Stimulated activated CD4-positive, alpha-beta T cell treated with anti-CD3 and anti-CD28 coated beads, Interleukin-4, amount 100 ng/mL, for 48 hours (primary cell): ENCODE measurements at places on chromosomes 13 and 19.
A peak's percentile ranks its signal among the peaks of the same experiment; 100 is the strongest.

- DNase-seq, result no peak
Measured at GRCh38 chr13:24348797-24349515, 39.6 kb downstream of the C1QTNF9 start.

DNA sequence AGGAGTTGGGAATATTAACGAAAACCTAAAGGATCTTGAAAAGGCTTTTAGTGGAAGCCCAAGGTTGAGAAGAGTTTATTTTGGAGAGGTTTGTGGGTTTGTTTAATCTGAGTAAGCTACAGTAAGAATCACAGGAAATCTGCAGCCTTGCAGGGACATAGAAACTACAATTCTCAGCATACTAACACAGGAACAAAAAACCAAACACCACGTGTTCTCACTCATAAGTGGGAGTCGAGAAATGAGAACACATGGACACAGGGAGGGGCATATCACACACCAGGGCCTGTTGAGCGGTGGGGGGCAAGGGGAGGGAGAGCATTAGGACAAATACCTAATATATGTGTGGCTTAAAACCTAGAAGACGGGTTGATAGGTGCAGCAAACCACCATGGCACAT is 8.7 kb upstream of the SIAH3 start:
- no peak for DNase-seq

DNA sequence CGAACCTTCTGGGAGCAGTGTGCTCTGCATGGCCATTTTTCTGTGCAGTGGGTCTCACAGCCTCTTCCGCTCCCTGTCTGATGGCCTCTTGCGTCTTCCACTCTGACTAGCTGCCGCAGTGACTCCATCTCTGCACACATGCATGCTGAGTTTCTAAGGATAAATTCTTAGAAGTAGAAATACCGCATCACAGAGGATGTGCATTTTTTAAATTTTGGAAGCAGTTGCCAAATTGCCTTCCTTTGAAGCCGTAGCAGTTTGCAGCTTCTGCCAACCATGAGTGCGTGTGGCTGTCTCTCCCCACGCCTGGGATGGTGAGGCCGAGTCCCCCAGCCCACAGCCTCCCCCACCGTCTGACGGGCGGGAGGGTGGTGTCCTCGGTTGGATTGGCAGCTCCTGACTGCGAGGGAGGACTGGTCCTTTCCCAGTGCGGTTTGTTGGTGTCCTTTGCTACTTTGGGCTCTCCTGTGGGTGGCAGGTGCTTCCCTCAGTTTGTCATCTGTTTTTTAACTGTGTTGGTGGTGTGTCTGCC is 9.8 kb downstream of the FZR1 start:
- no peak for DNase-seq

GRCh38 chr13:44198826-44199225 is 174.8 kb upstream of the SERP2 start:
- DNase-seq, result no peak

DNA sequence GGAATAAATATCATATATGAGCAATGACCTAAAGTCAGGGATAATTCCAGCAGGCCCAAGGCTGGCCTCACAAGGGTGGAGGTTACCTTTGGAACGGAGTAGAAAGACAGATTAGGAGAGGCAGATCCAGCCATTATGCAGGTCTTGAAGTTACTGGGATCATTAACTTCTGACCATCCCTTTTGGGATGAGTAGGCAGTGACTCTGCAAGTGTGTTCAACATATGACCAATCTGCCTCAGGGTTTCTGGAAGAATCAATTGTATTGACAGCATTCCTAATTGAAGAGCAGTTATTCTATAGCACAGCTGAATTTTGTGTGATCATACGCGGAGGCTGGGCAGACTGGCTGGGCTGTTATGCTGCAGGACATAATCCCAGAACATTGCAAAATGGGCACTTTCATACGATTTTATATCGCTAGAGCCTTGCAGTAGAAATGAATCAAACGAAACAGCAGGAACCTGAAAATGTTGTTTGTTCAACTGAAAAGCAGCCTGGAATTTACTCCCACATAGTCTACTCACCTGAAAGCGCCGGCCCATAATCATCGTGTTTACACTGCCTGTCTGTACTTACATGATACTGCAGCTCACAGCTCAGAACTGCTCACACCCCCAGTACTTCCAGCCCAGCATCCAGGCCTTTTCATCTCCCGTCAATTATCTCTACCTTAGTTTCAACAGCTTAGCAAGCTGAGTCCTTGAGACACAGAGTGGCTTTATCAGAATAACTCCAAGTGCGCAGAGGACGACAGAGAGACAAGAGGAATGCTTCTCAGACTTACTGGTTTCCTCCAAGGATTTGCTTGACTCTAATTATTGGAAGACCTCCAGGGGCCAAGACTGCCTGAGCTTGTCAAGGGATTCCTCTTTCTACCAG is 556.1 kb downstream of the EFNB2 start:
- DNase-seq, result no peak

- DNase-seq, result no peak
Measured at GRCh38 chr19:38707512-38708114, 36.7 kb downstream of the CAPN12 start.

DNA sequence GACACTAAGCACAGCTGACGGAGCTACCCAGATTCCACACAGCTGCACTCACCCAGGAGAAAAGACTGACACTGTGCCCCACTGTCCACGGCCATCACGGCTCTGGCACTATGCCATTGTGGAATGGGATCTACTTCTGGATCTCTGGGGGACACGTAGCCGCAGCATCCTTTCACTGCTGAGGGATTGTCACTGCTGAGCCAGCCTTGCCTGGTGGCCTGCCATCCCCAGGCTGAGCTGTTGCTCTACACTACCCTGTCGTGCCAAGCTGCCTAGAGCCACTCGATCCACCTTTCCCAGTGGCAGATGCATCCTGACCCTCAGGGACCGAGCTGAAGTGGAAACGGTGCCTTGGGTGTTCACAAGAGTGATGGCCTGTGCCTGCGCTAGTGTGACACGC is 5.0 kb upstream of the LILRB5 start:
- no peak for DNase-seq

DNA sequence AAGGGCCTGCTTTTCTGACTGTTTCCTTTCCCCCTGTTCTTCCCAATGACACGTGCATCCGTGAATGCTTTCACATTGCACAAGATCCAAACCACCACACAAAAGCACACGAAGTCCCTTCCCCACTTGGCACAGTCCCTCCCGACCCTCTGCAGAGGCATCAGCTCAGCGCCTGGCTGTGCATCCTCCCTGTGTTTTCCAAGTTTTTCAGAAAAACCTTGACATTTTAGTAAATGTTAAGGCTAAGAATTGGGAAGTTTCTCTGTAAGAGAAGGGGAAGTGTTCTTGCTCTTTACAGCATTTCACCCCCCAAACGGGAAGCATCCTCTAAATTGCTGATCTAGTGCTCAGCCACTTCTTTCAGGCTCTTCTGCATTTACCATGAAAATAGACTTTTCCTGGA is 94.5 kb upstream of the TM9SF2 start:
- DNase-seq, result no peak

- DNase-seq, result peak; percentile 33
Measured at GRCh38 chr19:29724102-29724641, 9.1 kb upstream of the C19orf12 start.

DNA sequence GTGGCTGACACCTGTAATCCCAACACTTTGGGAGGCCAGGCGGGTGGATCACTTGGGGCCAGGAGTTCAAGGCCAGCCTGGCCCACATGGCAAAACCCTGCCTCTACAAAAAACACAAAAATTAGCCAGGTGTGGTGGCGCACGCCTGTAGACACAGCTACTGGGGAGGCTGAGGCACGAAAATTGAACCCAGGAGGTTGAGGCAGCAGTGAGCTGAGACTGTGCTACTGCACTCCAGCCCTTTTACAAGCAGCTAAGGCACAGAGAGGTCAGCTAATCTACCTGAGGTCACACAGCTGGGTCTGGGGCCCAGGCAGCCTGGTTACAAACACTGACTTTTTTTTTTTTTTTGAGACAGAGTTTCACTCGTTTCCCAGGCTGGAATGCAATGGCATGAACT is 27.2 kb downstream of the MED26 start:
- no peak for DNase-seq

- DNase-seq, result peak; percentile 77
Measured at GRCh38 chr19:12777217-12778016, 2.1 kb upstream of the HOOK2 start.

- no peak for DNase-seq
Measured at GRCh38 chr13:65605396-65605795, 1624.7 kb downstream of the PCDH9 start.

- DNase-seq, result peak; percentile 46
Measured at GRCh38 chr19:11530432-11530831, 1.5 kb upstream of the ECSIT start.

DNA sequence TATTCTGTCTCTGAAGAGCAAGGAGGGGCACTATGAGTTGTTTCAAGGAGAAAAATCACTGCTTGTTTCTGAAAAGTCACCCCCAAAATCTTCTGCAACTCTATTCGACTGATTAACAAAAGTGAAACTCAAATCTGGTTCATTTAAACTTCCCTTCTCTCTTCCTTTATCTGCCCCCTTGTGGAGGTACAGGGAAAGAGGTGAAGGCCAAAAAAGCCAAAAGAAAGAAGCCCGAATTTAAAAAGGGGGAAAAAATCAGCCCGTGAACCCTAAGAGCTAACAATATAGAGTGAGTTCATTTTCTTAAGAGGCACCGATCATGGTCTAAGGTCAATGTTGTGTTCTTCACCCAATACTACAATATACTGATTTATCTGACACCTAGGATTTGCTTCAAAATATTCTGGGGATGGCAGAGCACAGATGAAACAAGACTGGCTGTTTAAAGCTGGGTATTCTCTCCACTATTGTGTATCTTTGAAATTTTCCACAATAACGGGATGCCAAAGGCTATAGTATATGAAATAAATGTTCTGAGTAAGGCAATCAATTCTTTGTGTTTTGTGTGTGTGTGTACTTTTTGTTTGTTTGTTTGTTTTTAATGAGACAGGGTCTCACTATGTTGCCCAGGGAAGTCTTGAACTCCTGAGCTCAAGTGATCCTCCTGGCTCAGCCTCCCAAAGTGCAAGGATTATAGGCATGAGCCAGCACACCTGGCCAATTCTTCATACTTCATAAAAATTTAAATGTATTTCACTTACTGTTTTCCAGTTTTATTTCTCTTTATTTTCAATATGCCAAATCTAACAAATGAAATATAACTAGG is 55.0 kb upstream of the EEF1AKMT1 start:
- no peak for DNase-seq

DNA sequence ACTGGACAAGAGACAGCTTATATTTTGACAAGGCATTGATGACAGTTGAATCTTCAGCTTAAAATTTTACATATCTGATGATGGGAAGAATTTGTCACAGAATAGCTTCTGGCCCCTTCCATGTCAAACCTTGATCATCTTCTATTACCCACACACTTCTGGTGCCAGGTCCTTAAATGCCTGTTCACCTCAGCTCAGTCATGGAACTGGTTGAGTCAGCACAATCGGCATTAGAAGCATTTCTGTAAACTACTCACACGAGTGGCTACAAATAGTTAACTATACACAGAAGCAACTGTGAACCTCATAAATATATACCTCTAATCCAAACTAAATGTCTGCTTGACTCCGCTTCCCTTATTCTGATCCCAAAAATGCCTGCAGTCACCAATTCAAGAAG is 161.2 kb downstream of the FOXO1 start:
- no peak for DNase-seq

DNA sequence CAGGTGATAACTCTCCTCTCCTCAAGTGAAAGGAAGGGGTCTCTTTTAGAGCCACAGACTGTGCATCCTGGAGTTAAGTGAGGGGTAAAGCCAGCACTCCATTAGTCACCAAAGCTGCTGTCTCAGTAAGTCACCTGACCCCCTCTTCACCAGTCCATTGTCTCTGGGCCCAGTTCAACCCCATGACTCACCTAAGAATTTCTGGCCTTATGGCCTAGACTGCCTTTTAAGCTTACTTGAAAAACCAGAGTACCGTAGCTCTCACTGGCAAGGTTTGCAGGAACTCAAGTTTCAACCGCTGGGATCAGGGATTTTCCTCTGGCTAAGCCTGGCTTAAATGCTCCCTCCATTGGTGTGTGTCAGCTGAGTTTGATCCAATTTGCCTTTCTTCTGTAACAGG is 23.4 kb upstream of the EID2 start:
- no peak for DNase-seq

GRCh38 chr19:19149435-19149834 is 11.2 kb upstream of the TMEM161A start:
- no peak for DNase-seq

DNA sequence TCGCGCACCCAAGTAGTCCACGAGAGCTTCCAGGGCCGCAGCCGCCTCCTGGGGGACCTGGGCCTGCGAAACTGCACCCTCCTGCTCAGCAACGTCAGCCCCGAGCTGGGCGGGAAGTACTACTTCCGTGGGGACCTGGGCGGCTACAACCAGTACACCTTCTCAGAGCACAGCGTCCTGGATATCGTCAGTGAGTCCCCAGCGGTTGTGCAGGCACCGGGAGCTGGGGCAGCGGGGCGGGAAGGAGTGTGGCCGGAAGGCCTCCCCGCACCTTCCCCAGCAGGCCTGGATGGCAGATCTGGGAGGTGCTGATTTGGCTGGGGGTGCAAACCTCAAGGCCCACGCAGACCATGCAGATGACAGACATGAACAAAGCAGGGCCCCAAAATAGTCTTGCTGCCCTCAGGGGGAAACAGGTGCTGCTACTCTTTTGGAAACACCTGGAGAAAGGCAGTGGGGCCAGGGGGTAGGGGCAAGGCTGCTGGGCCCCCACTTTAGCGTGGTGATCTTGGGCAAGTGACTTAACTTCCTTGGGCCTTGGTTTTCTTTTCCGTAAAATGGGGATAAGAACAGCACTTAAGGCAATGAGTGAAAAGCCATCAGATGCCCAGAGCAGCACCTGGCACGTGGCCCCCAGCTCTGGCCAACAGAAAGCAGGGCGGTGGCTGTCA is 4.0 kb downstream of the MAG start:
- DNase-seq, result peak; percentile 17

DNA sequence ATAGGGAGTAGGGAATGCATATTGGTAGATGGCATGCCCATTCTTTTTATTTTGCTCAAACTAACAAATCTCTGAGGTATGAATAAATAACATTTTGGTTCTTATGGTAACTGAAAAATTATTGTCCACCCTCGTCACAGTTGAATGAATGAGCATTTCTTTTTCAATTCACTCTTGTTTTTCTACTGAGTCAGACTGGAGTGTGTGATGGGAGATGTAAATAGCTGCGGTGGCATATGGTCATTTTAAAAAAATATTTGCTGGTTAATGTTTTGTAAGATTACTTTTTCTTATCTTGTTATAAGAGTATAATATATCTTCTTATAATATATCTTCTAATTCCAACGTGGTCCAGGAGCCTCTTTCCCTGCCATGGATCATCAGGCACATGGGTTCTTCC is 586.5 kb downstream of the SLITRK5 start:
- DNase-seq, result no peak

- no peak for DNase-seq
Measured at GRCh38 chr13:21717817-21718216, 46.9 kb downstream of the FGF9 start.
